ENCODE measurements at places on chromosomes 5 and 9.

GRCh38 chr9:35859310-35859989, 10.8 kb downstream of the OR13J1 start:
- DNase-seq: no peak

DNA sequence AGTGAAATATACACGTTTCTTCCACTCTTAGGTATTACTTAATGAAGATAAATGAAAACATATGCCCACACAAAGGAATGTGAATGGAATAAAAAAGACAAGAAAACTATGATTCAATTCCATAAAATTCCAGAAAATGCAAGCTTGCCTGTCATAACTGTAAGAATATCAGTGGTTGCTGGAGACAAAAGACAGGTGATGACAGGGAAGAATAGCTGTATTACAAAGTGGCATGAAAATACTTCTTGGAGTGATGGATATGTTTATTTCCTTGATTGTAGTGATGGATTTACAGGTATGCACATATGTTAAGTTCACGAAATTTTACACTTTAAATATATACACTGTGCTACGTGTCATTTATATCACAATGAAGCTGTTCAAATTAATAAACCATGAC, 553.3 kb downstream of the HTR1A start:
- DNase-seq: no peak

DNA sequence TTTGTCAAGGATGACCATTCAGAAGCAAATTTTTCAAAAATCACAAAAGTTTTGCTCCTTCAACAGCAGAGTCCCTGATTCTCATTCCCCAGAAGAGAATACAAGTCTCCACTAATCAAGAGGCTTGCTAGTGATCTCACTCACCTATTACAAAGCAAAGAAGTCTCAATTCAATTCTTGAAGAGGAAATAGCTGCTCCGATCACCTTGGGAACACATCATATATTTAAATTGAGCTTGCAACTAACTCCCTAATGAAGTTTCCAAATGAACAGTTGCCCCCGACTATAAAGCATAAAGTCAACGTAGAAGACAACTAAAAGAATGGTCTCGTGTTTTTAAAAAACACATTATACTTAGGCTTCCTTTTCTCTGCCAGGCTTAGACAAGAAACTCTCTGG, 1.6 kb downstream of the LIFR start:
- no peak for DNase-seq

DNA sequence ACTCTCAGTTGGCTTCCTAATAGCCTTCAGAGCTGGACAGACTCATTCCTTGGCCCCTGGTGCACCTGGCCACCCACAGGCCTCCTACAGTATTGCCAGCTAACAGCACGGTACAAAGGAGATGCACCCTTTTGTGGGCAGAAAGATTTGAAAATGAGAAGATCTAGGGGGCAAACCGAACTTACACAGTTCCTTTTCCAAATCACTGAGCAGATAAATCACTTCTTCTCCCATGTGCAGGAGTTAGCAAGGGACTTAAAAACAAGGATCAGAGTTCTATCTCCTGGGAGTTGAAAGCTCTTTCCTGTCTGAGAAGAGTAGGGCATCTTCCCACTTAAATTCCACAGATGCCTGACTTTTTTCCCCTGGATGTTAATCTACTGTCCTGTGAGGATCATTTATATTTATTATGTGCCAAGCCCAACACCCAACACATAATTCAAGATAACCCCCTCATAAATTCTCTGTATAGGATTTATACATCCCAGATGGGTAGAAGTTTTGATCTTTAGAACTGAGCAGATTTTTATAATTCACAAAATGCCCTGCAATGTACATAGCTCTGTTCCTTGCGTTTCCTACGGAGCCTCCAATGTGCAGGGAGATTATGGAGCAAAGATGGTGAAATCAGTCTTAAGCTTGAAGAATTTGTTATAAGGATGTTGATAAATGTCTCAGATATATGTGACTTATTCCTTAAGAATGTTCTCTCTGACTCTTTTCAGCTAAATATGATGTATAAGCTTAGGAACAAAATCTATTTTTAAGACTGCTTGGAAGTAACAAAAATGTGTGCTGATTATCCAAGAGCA, 207.2 kb upstream of the DAPK1 start:
- no peak for DNase-seq

DNA sequence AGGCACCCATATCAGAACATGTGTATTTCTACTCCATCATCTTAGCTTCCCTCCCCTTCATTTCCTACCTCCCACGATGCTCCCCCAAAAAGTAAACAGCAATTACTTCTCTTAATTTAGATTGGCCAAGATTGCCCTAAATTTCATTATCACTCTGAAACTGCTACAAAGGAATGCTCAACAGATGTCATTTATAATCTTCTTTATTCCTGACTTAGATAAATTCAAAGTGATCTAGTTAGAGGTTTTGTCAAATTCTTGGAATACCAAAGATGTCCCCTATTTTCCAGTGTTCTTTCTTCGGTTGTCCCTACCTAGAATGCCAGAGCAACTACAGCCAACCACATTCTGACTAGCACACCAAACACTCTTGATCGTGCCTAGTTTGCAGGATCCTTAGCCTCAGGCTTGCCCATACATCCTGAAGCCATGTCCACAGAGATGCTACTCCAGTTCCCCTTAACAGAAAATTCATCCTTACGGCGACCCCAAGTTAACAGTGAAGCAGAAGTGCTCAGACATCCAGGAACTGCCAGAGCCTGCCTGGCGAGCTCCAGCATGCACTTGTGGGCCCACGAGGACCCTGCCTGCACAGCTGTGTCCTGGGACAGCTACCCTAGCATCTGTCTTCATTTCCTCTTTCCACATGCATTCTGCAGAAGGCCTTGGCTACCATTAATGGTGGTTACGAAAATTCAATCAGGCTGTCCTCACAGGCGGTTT, 31.6 kb downstream of the DAP start:
- DNase-seq: no peak

DNA sequence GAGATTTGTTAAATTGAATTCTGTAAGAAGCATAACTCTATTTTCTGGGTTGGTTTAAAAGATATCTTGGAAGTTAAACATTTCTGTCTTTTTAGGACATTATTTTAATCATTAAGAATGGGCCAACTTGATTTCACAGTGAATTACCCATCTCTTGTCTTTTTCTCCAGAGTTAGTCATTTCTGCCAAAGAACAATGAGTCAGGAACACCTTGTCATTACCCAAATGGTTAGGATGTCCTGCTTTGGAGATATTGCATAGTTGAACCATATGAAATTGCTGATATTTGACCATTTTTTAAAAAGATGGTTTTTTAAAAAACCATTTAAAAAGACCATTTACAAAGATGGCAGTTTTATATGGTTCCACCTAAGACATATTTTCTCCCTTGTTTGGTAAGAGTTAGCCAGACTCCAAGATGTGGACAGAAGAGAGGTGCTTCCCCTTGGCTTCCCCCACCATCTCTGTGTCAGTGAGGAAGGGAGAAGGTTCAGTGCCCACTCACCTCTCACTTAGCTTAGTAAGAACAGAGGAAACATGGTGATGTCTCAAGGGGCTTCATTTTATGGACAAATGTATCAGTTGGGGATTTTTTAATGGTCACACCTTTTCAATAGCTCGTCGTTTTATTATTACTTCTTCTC, 103.0 kb downstream of the PCSK1 start:
- DNase-seq: no peak

- DNase-seq: no peak
Measured at GRCh38 chr9:126697330-126697729, 83.6 kb downstream of the LMX1B start.

DNA sequence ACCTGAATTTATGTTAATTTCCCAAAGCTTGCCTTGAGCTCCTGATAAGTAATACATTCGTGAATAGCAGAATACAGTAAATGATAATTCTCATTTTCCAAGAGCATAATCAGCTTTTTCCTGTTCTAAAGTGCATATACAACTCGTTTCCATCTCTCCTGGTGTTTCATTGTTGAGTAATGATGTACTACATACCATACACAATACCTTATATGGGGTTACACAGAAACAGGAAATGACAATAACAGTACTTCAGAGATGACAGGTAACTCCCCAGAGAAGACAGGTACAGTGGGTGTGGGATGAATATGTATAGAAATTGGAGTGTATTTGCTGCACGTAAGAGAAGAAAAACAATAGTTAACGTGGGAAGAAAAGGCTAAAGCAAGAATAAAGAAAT, 287.1 kb downstream of the TENT4A start:
- no peak for DNase-seq

GRCh38 chr5:172931001-172931536, 28.2 kb upstream of the RPL26L1 start:
- no peak for DNase-seq

DNA sequence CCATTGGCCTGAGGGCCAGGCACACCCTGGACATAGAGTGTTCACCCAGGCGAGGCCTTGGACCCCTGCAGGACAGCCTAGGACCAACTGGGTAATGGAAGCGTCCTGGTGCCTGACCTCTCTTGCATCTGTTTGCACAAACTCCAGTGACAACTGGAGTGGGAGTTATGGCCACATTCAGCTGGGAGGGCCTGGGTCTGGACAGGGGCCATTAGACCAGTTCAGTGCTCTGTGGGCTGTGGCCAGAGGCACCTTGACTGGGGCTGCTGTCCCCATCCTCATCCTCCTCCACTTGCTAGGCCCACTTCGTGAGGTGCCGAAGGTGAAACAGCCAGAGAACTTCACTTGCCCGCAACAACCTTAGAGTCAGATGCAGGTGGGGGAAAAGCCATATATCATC, 372.7 kb upstream of the IRX1 start:
- DNase-seq: no peak

- no peak for DNase-seq
Measured at GRCh38 chr5:31194892-31195555, 1.5 kb downstream of the CDH6 start.

DNA sequence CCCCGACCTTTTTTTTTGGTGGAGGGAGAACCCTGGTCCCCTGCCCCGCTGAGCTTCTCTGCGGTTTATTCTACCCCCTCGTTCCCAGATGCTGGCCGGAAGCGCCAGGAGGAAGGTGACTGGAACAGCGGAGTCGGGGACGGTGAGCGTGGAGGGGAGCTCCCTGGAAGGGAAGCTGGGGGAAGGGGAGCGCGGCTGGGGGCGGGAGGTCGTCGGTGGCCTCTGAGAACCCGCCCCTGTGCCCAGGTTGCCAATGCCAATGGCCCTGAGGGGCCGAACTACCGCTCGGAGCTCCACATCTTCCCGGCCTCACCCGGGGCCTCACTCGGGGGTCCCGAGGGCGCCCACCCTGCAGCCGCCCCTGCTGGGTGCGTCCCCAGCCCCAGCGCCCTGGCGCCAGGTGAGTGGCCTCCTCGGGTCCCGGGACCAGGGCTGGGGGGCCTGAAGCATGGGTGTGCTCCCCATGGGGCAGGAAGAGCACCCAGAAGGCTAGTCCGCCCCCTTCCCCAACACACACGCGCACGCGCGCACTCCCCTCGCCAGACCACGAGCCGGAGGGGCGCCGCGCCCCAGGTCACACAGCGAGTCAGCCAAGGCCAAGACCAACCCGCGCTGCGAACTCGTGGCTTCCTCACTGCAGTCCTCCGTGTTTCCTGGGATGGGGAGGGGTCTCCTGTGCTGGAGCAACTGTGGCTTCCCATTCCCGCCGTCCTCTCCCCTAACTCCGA, 10.6 kb downstream of the MYOZ3 start:
- no peak for DNase-seq

- no peak for DNase-seq
Measured at GRCh38 chr5:146947181-146947941, 68.8 kb upstream of the PPP2R2B start.

DNA sequence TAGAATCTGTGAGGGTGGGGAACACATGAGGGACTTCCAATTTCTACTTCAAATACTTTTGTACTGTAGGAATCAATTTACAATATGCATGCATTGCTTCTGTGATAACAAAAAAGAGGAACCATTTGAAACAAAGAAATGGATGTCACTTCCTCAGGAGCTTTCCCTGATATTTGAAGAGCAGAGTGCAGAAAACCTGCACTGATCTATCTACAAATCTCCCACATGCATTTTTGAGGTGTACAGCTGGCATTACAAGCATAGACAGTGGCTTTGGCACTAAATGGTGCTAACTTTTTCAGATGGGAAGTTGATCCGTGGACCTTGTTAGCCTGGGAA, 27.7 kb downstream of the YIPF5 start:
- no peak for DNase-seq

DNA sequence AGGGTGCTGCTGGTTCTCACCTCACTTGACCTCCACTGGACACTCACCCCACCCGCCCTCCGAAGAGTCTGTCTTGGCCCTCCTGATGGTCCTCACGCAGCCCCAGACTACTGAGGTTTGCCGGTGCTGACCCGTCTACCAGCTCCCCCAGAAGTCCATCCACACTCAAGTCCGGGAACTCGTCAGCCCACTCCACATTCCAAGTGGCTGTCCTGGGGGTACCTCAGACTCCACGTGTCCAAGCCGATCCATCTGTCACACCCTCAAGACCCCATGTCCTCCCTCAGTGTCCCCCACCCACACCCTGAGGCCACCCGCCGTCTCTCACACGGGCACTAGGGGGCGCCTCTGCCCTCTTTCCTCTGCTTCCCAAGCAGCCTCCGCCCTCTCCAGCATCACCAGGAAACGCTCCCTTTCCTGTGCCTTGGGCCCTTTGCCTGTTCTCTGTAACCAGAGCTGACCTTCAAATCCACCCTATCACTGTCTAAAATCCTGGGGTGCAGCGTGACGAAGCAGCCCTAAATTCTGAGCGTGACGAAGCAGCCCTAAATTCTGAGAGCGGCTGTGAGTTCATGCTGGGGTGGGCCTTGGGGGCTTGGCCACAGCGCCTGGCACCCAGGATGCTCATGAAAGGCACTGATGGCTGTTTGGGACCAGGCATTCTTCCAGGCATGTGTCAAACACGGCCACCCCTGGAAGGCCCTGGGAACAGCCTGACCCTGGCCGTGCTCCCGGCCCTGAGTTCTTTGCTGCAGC, 95.7 kb downstream of the KCNT1 start:
- no peak for DNase-seq

Data from activated T-helper 1 cell treated with Interleukin-2 at 50 U/mL for 16 hours (primary cell).